ENCODE measurements at places on chromosomes 4 and X.

DNA sequence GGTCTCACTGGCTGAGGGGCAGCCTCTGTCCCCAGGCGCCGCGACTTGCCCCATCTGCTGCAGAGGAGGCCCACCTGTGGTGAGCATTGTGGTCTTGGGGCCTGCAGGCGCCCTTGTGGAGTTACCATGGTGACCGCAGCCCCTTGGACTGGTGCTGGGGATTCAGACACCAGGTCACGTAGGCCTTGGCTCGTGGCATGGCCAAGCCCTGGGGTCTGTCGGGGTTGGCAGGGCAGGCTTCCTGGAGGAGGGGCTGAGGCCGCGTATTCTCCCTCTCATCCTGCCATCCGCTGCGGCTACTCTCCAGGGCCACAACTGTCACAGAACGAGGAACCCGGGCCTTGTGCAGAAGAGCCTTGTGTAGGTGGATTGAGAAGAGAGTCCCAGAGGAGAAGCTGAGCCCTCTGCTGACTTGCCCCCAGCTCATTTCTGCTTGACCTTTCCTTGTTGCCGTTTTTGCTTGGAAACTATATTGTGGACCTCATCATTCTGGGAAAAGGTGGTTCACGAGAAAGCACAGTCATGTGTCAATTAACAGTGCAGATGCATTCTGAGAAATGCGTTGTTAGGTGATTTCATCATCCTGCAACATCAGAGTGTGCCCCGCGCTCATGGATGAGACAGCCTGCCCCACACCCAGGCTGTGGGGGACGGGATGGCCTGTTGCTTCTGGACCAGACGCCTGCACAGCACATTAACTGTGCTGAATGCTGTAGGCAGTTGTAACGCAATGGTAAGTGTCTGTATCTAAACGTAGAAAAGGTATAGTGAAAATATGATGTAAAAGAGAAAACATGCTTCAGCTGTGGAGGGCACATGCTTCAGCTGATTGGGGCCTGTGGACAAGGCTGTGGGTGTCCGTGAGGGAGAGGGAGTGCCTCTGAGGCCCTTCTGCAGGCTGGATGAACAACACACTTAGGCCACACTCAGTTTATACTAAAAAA lies 38.5 kb downstream of the TRMT44 start:
- DNase-seq, result no peak

- DNase-seq, result no peak
Observed at GRCh38 chr4:7908668-7909067, 31.0 kb downstream of the AFAP1 start.

- no peak for DNase-seq
Observed at GRCh38 chrX:1516596-1517104, 20.3 kb downstream of the P2RY8 start.

DNA sequence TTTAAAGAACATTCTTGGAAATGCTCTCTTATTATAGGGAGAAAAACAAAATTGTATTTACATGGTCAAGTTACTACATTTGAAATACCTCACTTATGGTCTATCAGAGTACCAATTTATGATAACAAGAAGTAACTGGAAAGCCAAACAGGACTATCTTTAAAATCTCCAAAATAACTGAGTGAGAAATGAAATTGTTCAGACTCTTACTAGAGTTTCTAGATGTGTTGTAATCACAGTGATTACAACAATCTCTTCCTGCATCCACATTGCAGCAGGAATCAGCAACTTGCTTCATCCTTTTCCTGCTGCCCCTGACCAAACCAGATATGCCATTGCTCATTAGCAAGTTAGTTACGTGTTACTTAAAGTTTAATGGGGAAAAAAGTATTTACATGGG lies 245.2 kb upstream of the SMIM31 start:
- DNase-seq, result no peak

DNA sequence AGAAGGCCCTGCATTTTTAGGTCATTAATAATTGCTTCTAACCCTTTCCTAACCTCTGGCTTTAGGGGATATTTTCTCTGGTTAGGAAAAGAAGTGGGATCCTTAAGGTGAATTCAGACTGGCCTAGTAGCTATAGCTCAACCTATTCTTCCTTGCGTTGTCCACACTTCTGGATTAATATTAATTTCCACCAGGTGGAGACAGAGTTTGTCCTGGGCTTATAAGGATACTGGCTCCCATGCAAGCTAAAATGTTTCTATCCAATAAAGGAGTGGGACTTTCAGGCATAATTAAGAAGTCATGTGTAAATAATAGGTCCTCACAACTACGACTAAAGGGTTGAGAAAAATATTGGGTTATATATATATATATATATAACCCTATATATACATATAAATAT lies 860.0 kb upstream of the POU3F4 start:
- DNase-seq, result no peak

DNA sequence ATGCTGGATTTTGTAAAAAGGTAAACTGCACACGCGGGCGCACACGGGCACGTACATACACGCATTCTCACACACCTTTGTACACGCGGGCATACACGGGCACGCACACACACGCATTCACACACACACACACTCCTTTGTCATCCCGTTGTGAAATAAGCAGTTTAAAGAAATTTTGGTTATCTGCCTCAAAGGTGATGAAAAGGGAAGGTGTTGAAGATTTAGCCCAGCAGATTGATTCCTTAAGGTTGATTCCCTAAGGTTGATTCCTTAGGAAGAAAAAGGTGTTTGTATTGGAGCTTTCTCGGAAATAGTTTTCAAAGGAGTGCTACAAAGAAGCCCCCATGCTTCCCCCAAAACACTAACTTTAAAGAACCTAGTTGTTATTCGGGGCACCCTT lies 693 bp downstream of the ATP10D start:
- DNase-seq, result no peak

- DNase-seq, result no peak
Observed at GRCh38 chr4:27701606-27702005, 841.0 kb downstream of the STIM2 start.

DNA sequence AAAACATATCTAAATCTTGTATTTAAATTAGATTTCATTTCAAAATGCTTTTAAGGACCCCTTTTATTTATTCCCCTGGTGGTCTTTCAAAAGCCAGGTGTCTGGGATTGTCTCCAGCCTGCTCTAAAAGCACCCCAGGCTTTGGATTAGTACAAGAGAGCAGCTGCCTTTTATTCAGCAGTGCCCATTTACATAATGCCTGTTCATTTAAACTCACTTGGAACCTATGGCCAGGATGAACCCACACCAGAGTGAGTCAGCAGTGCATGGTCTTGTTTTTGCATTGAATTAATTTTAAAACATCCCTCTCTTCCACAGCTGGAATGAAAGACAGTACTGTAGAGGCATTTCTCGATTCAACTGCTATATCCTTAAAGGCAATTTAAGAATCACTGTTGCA lies 64.1 kb upstream of the TENM3 start:
- peak; percentile 10 for DNase-seq

DNA sequence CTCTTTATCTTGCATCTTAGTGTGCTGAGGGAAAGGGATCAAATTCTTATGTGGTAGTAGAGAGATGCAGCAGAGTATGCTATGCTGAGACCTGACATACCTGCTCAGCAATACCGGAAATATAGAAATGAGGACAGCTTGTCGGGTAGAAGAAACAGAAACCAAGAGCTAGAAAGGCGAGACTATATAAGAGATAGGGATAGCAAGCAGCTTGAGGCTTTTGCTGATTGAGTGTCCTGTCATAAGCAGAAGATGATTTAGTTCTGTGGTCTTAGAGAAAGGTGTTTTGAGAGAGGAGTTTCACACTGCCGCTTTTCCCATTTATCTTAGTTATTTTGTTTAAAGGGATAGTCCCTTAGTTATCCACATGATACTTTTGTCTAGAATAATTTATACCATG lies 31.7 kb downstream of the USP9X start:
- peak; percentile 52 for DNase-seq

- no peak for DNase-seq
Observed at GRCh38 chrX:150870487-150871340, 27.8 kb downstream of the CD99L2 start.

- no peak for DNase-seq
Observed at GRCh38 chr4:181323061-181323460, 920.1 kb upstream of the TENM3 start.

DNA sequence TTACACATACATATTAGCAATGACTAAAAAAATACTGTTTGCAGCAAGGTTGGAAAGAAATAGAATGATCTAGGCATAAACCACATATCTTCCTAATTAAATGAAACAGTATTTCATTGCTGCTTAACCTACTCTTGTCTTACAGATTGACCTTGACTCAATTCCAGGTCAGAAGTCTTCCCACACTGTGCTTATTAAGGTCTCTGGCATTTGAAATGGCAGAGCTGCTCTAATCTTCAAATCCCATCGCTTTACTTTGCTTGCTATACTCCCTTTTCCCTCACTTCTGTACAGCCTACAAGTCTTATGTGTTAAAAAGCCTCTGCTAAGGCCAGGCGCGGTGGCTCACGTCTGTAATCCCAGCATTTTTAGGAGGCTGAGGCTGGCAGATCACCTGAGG lies 424.5 kb downstream of the RPA4 start:
- no peak for DNase-seq

GRCh38 chr4:84681486-84682274 lies 98.8 kb downstream of the CDS1 start:
- peak; percentile 62 for DNase-seq

DNA sequence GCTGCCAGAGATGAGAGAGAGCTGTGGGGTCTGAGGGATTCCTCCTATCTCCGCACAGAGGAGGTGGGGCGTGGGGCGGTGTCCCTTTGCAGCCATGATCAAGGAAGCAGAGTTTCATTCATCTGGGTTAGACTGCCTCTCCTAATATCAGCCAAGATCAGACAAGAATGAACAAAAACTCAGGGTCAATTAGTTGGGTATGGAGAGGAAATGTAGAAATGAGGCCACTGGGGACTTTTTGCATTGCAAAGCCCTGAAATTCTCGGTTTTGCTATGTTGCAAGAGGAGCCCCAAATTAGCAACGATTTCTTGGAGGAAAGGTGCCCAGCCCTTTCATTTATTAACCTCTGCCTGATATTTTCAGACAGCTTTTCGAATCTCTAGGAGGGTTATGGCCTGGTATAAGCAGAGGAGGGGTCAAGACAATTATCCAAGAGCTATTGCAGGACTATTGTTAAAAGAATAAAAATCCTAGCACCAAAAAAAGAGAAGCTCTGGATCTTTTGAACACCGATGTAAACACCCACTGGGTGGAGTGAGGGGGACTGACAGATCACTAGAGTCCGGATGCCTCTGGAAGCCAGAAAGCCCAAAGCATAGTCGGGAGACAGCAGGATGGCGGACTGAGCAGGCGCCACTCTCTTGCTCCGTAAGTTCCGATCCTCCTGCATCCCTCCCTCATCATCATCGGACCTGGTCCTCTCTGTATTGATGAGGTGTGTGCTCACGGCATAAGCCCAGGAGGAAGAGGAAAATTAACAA lies 34.4 kb upstream of the ACSL1 start:
- no peak for DNase-seq

- DNase-seq, result no peak
Observed at GRCh38 chr4:59814402-59815010, 1385.6 kb upstream of the ADGRL3 start.

DNA sequence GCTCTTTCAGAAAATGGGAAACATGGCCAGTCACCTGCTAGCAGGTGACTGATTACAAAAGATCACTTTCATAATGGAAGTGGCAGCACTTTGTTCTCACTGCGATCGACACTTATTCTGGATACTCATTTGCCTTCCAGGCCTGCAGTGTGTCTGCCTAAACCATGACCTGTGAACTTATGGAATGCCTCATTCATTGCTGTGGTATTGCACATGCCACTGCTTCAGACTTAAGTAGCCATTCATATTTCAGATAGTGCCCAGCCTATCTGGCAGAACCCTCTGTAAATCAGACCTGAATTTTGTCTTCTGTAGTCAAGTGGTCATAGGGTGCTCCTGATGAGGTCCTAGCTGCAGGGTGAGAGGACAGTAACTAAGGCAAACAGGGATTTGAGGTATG lies 23.3 kb upstream of the MGST2 start:
- no peak for DNase-seq

- DNase-seq, result no peak
Observed at GRCh38 chr4:100786481-100786880, 268.7 kb upstream of the EMCN start.

Measured in T47D (cell line).